ENCODE measurements at places on chromosomes 5 and 9. TPM values are rescaled to one million over a fixed set of nuclear protein-coding genes. Genes with fewer than 3 reads are reported as not detected.

GABRA1 gene
- not detected for total RNA-seq

KIF4B gene
- 0.05 TPM for total RNA-seq

SCGB3A2 gene
- total RNA-seq: not detected

ELAVL2 gene
- total RNA-seq: not detected

NFIB gene
- not detected for total RNA-seq

SV2C gene
- total RNA-seq: 0.10 TPM

DAP gene
- total RNA-seq: 39.7 TPM

CDKN2B gene
- total RNA-seq: 0.10 TPM

LHX6 gene
- not detected for total RNA-seq

TIMD4 gene
- total RNA-seq: 1.8 TPM

FAM153A gene
- total RNA-seq: 27.6 TPM

GDNF gene
- total RNA-seq: not detected

FOXI1 gene
- not detected for total RNA-seq

C7 gene
- not detected for total RNA-seq

NOXA1 gene
- 1.1 TPM for total RNA-seq

AQP7 gene
- 0.36 TPM for total RNA-seq

DMRT2 gene
- total RNA-seq: 0.58 TPM

FBXO10 gene
- 3.9 TPM for total RNA-seq

ISL1 gene
- not detected for total RNA-seq

WDR41 gene
- total RNA-seq: 32.6 TPM

ANXA1 gene
- total RNA-seq: 67.9 TPM

IL33 gene
- total RNA-seq: not detected

PCDHGA5 gene
- not detected for total RNA-seq

MLLT3 gene
- total RNA-seq: 30.8 TPM

TMEM252 gene
- total RNA-seq: not detected

NIM1K gene
- total RNA-seq: 1.00 TPM

TLR4 gene
- not detected for total RNA-seq

ASB6 gene
- total RNA-seq: 14.1 TPM

SMU1 gene
- total RNA-seq: 25.8 TPM

IL7R gene
- total RNA-seq: 163 TPM

INSL4 gene
- total RNA-seq: not detected

IL5 gene
- 5.0 TPM for total RNA-seq

PDE8B gene
- not detected for total RNA-seq

PCDHGA6 gene
- total RNA-seq: 0.10 TPM

GFI1B gene
- total RNA-seq: not detected

HAVCR2 gene
- 23.2 TPM for total RNA-seq

WNT8A gene
- not detected for total RNA-seq

TMEM174 gene
- total RNA-seq: not detected

SAPCD2 gene
- 6.6 TPM for total RNA-seq

EFNA5 gene
- not detected for total RNA-seq

PNPLA7 gene
- 4.0 TPM for total RNA-seq

MCIDAS gene
- total RNA-seq: not detected

IL13 gene
- total RNA-seq: 14.9 TPM

F2RL2 gene
- total RNA-seq: not detected

ADAMTSL2 gene
- 0.07 TPM for total RNA-seq

IL4 gene
- total RNA-seq: 6.4 TPM

FOXD4L5 gene
- 0.07 TPM for total RNA-seq

MCC gene
- 4.0 TPM for total RNA-seq

DIRAS2 gene
- total RNA-seq: not detected

DMGDH gene
- 1.7 TPM for total RNA-seq

RLN2 gene
- 5.0 TPM for total RNA-seq

STK32A gene
- total RNA-seq: not detected

ZNF462 gene
- 0.61 TPM for total RNA-seq

DBH gene
- total RNA-seq: not detected

ITGA2 gene
- total RNA-seq: 2.3 TPM

PIGO gene
- 20.9 TPM for total RNA-seq

FCN2 gene
- not detected for total RNA-seq

SLC24A2 gene
- total RNA-seq: not detected

Data from activated CD4-positive, alpha-beta memory T cell treated with anti-CD3 and anti-CD28 coated beads for 36 hours (primary cell).